B cell (primary cell): ENCODE measurements at places on chromosomes 13 and 19.

- DNase-seq = peak; percentile 14
These were observed 14.1 kb upstream of the PCDH8 start for GRCh38 chr13:52862358-52863206.

- DNase-seq = peak; percentile 82
These were observed 1.2 kb upstream of the LENG9 start for GRCh38 chr19:54464630-54465425.

- DNase-seq = no peak
These were observed 54.2 kb downstream of the KDM4B start for GRCh38 chr19:5023128-5023571.

GRCh38 chr13:71339005-71339404 lies 528.0 kb downstream of the DACH1 start:
- no peak for DNase-seq

DNA sequence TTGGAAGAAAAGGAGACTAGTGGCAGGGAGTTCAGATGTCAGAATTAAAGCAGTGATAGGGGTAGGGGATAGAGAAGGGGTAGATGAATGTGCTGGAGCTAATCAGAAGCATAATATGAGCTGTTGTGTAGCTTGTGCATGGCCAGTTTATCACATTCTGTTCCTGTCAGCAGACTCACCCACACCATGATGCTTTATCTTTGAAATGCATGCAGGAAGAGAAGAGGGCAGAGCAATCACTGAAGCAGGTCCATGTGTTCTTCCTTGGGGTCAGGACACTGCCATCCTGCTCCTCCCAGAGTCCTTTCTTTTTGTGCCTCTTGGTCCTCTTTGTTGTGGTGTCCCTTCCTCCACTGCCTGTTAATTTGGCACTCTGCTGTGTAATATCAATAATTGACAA lies 5.8 kb downstream of the CHAMP1 start:
- no peak for DNase-seq

DNA sequence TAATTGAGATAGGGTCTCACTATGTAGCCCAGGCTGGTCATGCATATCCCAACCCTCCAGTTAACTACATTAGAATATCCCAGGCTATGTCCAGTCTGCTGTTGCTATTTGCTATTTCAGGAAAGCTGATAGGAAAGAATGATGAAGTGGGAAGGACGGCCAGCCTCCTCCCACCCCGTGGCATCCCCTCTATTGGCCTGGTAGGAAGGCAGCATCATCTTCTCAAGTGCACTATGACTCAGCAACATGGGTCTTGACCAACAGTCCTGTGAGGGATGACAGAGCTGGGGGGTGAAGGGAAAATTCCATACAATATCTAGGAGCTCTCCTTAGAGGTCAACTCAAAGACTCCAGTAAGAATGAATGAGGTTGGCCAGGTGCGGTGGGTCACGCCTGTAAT lies 48.0 kb upstream of the ABCC4 start:
- no peak for DNase-seq

GRCh38 chr19:39507715-39508364 lies 7.1 kb upstream of the SELENOV start:
- no peak for DNase-seq

DNA sequence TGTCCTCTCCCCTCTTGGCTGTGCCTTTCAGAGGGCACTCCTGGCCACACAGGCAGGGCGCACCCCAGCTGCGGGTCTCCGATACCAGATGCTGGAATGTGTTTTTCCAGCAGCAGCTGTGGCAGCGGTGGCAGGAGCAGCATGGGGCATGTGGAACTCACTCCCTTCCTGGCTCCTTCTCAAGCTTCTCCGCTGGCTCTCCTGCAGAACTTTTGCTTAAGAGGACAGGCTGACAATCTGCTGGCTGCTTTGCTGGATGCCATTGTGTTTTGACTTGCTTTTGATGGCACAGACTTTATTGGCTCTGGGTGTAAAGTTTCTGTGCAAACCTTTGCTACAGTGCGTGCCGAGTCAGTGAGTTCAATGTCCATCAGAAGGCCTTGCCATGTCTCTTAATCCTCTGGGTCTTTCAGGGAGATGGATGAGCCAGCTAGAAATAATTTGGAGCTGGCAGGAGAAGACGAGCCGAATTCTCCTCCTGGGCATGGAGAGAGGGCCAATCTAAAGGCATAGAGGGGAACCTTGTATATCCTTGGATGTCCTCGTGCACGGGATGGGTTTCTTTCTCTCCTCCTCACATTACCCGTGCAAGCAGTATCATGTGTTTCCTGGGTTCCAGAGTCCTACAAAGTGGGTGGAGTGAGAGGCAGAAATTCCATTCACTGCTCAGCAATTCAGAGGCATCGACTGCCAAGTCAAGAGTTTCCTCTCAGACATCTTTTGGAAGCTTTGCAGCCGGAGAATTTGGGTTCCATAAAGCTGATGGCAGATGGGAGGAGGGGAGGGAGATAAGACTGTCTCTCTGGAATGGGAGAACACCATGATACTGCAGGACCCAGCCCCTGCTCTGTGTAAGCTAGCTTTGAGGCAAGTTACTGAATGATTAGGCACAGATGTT lies 231.2 kb downstream of the FGF9 start:
- no peak for DNase-seq

DNA sequence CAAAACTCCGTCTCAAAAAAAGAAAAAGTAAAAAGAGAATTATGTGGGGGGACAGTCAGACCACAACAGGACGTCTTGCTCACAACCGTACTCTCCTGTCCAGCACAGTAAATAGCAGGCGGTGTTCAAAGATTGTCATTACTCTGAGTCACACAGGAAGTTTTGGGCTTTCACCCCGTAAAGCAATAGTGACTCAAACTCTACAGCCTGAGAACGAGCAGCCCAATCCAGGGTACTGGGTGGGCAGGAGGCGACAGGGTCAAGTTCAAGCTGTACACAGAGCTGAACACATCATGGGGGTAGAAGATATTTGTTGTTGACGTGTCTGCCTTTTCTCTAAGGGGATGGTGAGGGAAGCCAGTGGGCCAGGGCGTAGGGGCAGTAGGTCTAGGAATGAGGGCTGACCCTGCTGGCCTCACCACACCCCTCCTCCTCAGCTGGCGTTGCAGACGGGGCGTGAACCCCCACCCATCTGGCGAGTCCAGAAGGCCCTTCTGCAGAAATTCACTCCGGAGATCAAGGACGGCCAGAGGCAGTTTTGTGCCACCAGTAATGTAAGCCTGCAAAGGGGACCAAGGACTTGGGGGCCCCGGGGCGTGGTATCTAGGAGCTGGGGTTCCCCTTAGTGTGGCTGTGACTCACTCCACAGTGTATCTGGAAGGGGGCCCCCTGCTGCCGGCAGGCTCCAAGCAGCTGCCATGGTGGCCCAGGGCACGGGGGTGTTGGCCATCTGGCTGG lies 23.3 kb downstream of the PRR12 start:
- no peak for DNase-seq

- DNase-seq = peak; percentile 60
These were observed 1.1 kb downstream of the PIP5K1C start for GRCh38 chr19:3698974-3699740.

GRCh38 chr13:29131881-29132668 lies 311.9 kb downstream of the MTUS2 start:
- no peak for DNase-seq

- no peak for DNase-seq
These were observed 177.1 kb downstream of the RBM26 start for GRCh38 chr13:79228972-79229371.

DNA sequence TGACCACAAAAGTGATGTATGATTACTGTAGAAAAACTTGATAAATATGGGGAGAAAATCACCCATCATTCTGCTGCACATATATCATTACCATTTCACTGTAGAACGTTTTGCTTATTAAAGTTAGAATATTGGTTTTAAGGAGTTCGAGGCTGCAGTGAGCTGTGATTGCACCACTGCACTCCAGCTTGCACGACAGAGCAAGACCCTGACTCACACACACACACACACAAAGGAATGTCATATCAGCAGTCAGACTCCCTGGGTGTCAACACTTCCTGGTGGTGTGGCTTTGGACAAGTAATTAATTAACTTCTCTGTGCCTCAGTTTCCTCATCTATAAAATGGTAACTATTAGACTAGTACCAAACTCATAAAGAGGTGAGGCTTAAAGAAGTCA lies 11.3 kb upstream of the PNMA8A start:
- DNase-seq = no peak

GRCh38 chr19:4636151-4636717 lies 3.1 kb upstream of the TNFAIP8L1 start:
- peak; percentile 81 for DNase-seq

DNA sequence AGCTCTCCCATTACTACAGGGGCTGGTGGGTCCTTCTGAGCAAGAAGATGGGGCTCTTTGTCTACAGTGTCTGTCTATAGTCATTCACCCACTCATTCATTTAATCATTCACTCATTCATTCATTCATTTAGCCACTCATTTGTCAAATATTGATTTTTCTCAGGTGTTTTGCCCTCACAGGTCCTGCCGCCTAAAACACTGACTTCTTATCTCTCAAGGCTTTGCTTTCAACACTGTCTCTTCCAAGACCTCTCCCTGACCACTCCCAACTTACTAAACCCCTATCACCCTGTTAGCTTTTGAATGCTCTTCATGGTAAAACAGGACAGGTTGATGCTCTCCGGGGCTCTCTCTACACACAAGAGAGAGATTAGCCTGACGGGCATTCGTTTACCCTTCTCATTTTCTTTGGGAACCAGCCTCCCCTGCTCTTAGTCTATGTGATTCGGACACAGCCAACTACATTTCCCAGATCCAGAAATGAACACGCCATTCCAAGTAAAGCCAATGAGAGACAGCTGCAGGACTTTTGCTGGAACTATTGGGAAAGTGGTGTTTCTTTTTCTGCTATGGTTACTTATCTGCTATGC lies 22.7 kb downstream of the FAM187B start:
- DNase-seq = no peak

GRCh38 chr13:57264965-57265364 lies 98.0 kb downstream of the PRR20E start:
- no peak for DNase-seq

DNA sequence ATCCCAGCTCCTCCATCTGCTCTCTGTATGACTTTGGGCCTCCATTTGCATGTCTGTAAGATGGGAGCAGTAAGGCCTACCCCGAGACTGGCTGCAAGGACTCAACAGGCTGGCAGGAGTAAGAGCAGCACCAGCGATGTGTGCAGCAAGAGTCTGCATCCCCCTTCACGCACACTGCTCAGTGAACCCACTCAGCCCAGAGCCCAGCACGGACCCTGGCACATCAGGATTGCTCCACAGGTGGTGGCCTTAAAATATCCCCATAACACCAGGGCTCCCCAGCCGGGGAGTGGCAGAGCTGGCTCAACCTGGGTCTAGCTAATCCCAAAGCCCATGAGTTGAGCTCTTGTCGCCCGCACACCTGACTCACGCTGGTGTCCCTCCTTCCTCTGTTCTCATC lies 23.4 kb downstream of the VRK3 start:
- DNase-seq = no peak

DNA sequence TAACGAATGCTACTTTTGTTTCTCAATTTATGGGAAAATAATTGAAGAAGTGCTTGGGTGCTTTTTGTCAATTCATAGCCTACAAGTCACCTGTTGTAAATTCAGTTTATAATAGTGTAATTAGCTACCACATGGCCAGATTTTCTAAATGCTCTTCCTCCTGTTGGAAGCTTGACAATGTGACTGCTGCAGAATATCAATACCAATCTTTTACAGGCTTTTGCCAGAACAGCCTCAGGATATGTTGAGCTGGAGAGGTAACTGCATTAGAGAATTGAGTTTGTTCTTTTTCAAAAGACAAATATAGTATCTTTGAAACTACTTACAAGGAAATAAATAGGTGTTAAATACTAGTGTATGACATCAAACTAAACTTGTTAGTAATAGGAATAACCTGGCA lies 277.8 kb downstream of the POU4F1 start:
- DNase-seq = no peak

- DNase-seq = peak; percentile 85
These were observed 399 bp upstream of the SPTBN4 start for GRCh38 chr19:40466219-40466984.

- DNase-seq = no peak
These were observed 47.4 kb downstream of the STOML3 start for GRCh38 chr13:38943231-38943630.

- peak; percentile 44 for DNase-seq
These were observed 11.6 kb downstream of the NFILZ start for GRCh38 chr19:8641908-8642547.

DNA sequence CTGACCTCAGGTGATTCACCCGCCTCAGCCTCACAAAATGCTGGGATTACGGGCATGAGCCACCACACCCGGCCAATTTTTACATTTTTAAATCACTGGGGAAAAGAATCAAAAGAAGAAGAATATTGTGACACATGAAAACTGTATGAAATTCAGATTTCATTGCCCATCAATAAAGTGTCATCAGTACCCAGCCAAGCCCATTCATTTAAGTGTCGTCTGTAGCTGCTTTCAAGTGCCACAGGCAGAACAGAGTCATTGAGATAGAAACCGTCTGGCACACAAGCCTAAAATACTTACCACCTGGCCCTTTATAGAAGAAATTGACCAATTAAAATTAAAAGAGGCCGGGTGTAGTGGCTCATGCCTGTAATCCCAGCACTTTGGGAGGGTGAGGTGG lies 15.3 kb downstream of the COLGALT1 start:
- DNase-seq = no peak
